ENCODE measurements at places on chromosomes 5 and 9.

GRCh38 chr5:144139586-144139985, 30.9 kb downstream of the YIPF5 start:
- peak; percentile 82 for DNase-seq

- DNase-seq: no peak
These were observed 504.4 kb downstream of the NTRK2 start for GRCh38 chr9:85173967-85174366.

DNA sequence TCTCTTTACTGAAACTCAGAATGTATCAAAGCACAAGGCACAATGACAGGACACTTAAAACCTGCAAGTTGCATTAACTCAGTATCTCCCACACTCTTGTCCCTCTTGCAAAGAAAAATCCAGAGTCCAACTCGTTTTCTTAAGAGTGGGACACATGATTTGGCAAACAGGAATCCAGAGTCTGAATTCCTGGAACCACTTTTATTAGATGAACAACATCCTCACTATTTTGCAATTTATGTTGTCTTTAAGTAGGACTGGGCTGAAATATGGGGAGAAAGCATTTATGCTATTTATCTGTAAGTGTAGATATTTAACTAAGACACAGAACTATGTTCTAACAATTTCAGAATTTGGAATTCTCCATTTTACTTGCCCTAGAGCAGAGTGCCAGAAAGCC, 69.1 kb downstream of the ABCA1 start:
- no peak for DNase-seq

DNA sequence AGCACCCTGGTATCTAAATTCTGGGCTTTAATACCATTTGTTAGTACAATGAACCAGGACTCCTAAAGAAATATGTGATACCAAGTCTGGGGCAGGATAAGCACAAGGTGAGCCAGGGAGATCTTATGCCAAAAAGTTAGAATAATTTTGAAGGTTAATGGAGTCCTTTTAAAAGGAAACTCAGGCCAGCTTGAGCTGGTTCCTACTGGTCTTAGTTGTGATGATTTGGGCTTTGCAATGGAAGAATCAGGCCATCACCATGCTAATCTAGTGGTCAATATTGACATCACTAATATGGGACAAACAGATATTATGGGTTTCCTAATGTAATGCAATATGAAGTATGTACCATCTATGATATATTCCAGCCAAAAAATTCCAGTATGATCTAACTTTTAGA, 7.5 kb upstream of the SPATA9 start:
- no peak for DNase-seq

GRCh38 chr5:77356740-77357139, 135.4 kb downstream of the WDR41 start:
- peak; percentile 57 for DNase-seq

DNA sequence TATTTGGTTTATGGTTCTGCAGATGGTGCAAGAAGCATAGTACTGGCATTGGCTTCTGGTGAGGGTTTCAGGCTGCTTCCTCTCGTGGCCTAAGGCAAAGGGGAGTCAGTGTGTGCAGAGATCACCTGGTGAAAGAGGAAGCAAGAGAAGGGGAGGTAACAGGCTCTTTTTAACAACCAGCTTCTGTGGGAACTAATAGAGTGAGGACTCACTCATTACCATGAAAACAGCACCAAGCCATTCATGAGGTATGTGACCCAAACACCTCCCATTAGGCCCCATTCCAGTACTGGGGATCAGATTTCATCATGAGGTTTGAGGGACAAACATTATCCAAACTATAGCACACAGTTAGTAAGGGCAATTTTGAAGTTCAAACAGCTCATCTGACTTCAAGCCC, 263.5 kb downstream of the TMEM38B start:
- no peak for DNase-seq

DNA sequence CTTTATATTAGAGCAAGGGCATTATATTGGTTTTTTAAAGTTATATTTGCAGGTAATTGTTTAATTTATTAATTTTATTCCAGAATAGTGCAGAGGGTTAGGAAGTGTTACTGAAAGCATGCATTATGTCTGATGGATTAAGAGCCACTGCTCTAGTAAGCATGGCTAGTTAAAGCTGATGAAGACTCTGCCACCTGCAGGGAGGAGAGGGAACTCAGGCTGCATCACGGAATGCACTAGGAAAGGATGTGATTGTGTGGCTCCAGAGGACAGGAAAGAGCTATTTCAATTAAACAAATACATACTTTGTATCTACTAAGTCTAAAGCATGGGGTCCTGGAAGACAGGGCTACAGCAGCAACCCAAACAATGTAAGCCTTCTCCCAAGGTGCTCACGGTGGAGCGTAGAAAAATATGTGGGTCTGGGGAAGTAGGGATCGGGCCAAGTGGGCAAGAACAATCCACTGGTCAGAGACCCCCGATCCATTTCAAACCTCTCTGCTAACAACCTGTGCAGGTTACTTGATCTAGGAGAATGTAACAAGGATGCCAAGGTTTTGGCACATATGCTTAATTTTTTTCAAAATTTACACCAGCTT, 15.3 kb upstream of the GRXCR2 start:
- DNase-seq: peak; percentile 9

GRCh38 chr9:117403403-117403811, 11.4 kb downstream of the ASTN2 start:
- no peak for DNase-seq

DNA sequence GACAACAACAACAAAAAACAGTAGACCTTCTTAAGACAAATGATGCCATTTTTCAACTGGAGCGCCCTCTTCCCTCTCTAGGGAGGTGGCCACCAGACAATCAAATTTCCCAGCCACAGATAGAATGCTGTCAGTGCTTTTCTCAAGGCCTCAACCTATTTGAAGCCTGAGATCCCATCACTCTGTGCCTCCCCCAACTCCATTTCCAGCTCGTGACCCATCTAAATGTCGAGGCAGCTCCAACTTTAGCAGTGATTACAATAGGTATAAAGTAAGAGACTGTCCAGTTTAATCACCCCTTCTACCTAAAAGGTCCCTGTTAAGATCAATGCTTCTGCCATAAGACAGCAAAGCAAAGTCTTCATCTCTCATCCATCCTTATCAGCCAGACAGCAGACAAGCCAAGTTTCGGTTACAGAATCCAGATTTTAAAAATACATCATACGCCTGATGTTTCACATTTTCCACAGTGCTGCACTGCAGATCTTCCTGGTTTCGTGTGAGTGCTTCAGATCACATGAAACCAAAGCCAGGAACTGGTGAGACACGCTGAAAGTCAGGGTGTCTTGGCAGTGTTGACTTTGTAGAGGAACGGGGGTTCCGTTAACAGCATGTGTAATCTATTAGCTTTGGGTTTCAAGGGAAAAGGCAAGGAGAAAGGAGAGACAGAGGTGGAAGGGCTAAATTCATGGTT, 447.8 kb downstream of the ENC1 start:
- DNase-seq: no peak

DNA sequence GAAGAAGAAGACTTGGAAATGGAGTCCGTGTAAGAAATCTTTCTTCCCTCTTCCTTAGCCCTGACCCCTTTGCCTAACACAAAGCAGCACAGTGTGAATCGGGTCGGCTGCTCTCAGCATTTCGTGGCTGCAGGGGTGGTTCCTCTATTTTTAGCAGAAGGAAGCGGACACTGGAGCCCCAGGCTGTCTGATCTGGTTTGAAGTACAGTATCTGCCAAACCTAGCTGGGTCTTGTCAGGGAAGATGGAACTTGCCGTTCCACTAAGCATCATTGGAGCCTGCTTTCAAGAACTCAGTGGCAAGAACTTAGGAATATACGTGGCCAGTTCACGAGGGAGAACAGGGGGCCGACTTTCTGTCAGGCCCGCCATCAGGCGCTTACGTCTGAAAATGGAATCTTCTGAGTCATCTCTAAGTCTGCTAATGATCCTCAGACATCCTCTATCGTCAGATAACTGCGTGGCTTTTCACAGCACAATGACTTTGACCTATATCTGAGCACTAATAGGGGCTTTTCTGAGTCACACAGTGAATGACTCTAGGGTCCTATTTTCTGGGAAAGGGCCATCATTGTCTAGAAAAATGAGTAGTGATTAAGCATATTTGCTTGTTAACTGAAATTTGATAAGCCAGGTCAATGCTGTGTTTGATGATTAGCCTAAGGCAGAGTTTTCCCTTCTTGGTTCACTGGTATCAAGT, 43.3 kb upstream of the NCS1 start:
- peak; percentile 69 for DNase-seq

DNA sequence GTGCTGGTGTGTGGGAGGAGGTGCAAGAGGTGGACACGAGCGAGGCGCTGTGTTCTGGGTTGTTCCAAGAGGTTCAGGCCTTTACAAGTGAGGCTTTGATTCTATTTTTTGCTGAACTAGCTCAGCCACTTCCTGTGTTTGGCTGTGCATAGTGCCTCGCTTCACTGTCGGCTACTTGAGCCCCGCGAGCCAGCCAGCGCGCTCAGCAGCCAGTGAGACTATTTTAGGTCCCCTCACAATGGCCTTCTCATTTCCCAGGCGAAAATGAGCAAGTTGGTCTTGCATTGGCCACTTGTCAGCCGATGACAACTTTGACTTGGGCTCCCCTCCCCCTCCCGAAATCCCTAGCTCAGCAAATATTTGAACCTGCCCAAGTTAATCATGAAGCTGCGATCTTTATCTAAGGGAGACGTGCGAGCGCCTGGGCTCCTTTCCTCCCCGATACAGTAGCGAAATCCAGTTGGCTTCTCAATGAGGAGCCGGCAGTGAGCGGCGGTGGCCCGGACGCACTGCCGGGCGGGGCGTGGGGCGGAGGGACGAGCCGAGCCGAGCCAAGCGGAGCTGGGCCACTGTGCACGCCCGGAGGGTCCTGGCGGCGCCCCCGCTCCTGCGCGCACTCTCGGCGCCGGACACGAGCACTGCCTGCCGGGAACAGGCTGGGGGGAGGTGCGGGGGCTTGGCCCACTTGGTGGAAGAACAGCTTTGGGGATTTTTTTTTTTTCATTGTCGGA, 72.6 kb downstream of the PIK3R1 start:
- DNase-seq: no peak

DNA sequence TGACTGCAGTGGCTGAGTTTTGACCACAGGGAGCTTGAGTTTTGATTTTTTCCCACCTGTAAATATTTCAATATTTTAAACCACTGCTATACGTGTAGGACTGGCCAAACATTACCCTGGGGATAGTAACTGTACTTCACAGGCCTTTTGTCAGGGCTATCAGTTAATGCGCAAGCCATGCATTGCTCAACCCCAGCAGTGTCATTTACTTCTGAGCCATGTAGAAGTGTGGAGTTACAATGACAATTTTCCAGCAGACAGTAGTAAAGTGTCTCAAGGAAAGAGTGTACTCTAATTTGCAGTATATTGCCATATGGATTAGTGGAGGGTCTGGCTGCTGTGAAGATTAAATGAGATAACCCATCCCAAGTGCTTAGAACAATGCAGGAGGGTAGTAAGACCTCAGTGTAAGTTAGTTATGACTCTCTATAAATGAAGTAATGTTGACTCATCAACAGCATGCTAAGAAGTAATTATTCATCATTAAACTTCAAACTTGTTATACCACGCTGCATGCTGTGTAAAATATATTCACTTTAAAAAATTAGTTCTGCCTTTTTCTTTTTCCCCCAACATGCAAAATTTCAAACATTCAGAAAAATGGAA, 489.2 kb downstream of the KDM4C start:
- no peak for DNase-seq

- no peak for DNase-seq
These were observed 217.9 kb downstream of the GLIS3 start for GRCh38 chr9:4081956-4082355.

DNA sequence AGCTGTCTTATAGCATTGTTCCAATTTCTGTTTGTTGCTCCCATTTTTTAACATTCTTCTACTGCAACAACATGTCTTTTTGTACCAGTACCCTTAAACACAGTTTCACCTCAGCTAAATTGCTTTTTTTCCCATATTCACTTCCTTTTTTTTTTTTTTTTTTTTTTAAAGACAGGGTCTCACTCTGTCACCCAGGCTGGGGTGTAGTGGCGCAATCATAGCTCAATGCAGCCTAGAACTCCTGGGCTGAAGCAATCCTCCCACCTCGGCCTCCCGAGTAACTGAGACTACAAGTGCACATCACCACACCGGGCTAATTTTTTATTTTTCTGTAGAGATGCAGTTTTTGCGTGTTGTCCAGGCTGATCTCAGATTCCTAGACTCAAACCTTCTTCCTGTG, 161.3 kb downstream of the NIPBL start:
- DNase-seq: no peak

DNA sequence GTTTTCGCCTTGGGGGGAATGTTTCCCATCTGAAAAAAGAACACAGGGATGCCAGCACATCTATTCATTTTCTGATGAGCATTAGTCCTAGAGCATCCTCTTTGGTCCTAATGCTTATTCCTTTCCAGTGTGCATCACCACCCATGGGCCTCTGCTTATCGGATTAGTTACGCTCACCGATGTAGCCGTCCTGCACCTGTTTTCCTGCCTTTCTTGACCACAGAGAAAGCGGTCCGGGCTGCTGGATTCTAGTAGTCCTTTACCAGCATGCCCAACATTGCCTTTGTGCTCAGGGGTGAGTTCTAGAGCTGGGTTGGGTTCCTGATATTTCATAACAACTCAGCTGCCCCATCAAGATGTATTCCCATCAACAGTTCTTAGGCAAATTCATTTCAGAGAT, 2084.5 kb upstream of the C9orf72 start:
- DNase-seq: no peak

DNA sequence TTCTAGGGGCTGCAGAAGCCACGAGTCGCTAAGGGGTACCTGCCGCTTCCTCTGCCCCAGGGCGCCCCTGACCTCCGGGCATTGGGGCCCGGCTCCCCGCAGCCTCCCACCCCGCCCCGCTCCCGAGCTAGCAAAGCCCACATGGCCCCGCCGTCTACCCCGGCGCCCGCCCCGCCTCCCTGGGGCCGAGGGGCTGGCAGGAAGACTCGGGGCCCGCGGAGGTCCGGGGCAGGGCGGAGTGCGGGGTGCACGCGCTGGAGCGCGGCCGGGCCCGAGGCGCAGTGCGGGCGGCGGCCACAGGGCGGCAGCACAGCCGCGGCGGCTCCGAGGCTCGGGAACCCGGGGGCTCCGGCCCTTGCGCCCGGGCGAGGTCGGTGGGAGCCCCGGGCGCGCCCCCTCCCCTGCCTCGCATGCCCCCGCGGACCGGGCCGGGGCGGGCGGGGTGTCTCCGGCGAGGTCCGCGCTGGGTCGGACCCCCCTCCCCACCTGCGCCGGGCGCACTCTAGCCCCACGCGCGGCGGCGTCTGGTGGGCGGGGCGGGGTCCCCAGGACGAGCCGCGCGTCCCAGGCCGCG, 6.7 kb downstream of the NRARP start:
- DNase-seq: no peak

- DNase-seq: peak; percentile 92
These were observed 64.5 kb upstream of the ERBIN start for GRCh38 chr5:65861830-65862241.

DNA sequence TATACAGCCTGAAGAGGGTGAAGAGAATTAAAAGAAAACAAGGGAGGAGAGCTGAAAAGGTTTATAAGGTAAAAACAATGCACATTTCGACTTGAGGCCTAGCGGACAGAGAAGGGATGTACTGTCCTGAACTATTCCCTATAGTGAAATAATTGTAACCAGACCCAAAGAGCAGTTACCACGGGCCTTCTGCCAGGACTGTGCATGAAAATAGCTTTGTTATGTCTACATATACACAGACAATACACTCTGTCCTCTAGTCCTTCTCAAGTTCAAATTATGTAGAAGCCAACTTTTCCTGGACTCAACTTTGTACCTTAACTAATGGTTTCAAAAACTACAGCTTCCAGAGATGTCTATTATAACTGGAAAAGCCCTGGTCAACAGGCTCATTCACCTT, 223.7 kb downstream of the PCSK5 start:
- peak; percentile 19 for DNase-seq

GRCh38 chr5:5421149-5421960, 1.1 kb upstream of the ICE1 start:
- DNase-seq: no peak

GRCh38 chr5:177412603-177413233, 3.4 kb upstream of the F12 start:
- DNase-seq: no peak

GRCh38 chr9:2378266-2378665, 243.3 kb upstream of the VLDLR start:
- DNase-seq: no peak
